T1000 (cell line): ENCODE measurements at places on chromosomes 7 and 10.

GRCh38 chr7:117412390-117412789 is 14.9 kb downstream of the ASZ1 start:
- DNase-seq: no peak

- DNase-seq: no peak
Observed at GRCh38 chr7:104529567-104529966, 201.2 kb downstream of the LHFPL3 start.

DNA sequence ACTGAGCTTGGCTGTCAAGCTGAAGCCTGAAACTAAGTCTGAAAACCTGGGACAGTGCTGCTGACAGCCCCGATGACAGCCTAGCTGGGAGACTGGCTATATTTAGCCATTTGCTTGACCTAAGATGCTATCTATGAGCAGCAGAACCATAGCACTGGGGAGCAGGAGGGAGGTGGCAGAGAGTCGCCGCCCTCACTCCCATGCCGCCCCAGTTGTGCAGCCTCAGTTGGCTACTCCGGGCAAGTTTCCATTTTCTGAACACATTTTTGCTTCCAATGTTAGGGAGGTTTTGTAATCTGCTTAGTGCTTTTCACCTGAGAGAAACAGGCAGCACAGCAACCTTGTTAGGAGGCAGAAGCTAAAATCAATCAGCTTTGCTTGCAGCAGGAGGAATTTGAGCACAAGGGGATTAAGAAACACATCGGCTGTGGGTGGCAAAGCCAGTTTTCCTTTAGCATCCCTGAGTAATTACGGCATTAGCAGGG is 20.4 kb upstream of the C10orf71 start:
- DNase-seq: no peak

DNA sequence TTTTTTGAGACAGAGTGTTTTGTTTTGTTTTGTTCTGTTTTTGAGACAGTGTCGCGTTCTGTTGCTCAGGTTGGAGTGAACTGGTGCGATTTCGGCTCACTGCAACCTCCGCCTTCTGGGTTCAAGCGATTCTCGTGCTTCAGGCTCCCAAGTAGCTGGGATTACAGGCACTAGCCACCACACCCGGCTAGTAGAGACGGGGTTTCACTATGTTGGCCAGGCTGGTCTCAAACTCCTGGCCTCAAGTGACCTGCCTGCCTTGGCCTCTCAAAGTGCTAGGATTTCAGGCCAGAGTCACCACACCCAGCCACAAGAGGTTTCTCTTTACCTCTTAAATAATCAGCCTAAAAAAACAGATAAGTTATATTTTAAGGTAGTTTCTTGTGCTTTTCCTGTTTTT is 8.7 kb upstream of the ARHGAP12 start:
- no peak for DNase-seq

- DNase-seq: no peak
Observed at GRCh38 chr10:48821111-48821510, 118.5 kb downstream of the LRRC18 start.

DNA sequence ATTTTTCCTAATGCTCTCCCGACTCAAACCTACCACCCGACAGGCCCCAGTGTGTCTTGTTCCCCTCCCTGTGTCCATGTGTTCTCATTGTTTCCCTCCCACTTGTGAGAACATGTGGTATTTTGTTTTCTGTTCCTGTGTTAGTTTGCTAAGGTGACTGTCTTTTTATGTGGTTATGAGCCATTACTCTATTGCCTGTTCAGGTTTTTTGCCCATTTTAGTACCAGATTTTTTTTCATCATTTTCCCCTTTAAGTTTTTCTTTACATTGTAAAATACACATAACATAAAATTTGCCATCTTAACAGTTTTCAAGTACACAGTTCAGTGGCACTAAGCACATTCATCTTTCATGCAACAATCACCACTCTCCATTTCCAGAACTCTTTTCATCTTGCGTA is 133.5 kb downstream of the GPR158 start:
- no peak for DNase-seq

DNA sequence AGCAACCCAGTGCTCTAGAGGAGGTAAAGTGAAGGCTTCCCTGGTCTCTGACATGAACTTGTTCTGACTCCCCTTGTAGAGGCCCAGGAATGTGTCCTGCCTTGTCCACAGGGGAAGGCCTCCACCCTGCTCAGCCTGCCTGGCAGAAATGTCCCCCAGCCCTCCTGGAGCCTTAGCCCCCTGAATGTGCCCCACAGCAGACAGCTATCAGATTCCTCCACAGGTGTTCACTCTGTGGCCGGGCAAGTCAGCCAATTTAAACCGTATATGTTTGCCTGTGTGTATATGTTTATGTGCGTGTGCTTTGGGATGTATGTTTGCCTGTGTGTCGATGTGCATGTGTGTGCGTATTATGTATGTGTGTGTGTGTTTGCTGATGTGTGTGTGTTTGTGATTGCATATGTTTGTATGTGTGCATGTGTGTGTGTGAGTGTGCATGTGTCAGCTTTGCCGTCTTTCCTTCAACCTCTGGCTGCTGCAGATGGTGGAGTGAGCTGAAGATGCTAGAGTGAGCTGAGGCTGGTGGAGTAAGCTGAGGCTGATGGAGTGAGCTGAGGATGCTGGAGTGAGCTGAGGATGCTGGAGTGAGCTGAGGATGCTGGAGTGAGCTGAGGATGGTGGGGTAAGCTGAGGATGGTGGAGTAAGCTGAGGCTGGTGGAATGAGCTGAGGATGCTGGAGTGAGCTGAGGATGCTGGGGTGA is 68.9 kb upstream of the ANTXRL start:
- DNase-seq: no peak

DNA sequence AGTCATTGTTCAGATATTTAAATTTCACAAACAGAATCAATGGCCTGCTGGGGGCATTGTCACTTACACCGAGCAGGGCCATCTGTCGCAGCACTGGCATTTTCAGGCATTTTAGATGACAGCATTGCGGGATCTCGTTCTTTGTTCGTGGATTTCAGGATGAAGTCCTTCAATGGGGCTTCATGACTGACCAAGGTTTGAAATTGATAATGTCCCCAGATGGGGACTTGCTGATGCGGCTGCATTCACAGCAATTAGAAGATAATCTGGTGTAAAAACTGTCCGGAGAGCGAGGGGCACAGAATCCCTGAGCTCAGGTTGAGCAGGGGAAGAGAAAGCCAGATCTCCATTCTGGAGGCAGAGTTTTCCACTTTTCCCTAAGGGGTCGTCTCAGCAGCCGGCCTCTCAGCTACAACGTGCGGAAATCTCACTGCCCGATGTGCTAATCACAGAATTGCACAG is 1.9 kb upstream of the C7orf33 start:
- no peak for DNase-seq

GRCh38 chr7:137545059-137545716 is 201.7 kb upstream of the PTN start:
- no peak for DNase-seq

GRCh38 chr10:89213191-89213808 is 6.2 kb upstream of the CH25H start:
- no peak for DNase-seq

DNA sequence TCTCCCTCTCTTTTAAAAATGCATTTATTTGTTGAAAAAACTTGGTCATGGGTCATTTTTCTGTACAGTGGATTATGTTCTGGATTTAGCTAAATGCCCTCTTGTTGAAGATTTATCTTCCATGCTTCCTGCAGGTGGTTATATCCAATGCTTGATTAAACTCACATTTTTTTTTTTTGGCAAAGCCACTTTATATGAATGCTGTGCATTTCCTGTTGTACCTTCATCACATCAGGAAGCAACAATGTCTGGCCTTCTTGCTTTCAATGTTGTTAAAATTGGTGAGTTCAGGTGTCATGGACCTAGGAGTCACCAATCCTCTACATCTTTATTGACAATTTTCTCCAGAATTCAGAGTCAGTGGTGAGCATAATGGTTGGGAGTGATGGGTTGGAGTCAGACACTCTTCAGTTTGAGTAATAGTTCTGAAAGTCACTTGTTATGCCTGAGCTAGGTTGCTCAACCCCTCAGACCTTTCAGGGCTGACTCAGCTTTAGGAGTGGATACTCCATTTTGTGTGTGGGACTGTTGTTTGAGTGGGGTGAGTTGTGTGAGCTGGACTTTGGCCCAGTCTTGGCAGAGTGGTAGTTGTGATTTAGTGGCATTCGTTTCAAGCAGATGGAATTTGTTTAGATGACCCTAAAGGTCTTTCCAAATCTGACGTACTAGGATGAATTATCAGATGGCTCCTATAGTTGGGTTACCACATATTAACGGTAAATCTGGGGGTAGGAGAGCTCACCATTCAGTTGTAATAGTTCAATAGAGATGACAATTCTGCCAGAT is 213.5 kb upstream of the ZNF32 start:
- peak; percentile 18 for DNase-seq

DNA sequence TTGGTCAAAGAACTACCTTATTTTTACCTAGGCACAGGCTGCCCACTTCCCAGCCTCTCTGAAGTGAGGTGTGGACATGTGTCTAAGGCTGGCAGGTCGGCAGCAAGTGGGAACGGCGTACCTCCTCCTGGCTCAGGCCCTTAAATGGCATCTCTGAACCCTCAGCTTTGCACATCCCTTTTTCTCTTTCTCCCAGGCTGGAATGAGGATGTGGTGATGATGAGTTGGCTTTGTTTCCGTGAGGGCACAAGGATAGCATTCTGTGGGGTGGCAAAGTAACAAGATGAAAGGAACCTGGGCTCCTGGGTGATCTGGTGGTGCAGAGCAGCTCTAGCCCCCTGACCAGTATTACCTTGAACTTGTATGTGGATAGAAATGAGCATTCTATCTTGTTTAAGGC is 196.8 kb downstream of the REEP3 start:
- DNase-seq: no peak

DNA sequence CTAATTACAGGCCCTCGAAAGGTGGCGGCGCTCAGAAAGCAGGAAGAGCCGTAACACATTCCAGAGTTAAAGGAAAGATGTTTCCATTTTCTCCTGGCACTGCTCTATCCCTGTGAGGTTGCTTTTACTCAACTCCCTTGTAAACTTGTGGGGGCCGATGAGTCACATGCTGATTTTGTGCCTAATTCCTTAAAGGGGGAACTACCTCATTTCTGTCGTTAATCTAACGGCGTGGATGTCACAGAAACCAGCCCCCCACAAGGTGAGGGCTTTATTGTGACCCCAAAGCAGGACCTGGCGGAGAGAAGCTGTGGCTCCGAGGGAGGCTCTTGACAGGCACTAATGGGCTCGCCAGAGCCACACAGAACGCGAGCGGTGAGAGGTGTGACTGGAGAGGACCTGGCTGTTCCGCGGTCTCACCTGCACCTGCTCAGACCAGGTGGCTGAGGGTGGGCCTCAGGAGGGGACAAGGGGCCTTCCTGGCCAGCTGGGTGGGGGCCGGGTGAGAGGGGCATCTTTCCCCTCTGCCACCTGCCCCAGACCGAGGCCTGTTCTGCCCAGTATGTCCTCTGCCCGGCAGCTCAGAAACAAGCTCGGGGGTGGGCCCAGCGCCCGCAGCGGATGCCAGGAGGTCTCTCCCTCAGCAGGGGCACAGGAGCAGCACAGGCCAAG is 50.9 kb downstream of the CALML3 start:
- DNase-seq: peak; percentile 18

DNA sequence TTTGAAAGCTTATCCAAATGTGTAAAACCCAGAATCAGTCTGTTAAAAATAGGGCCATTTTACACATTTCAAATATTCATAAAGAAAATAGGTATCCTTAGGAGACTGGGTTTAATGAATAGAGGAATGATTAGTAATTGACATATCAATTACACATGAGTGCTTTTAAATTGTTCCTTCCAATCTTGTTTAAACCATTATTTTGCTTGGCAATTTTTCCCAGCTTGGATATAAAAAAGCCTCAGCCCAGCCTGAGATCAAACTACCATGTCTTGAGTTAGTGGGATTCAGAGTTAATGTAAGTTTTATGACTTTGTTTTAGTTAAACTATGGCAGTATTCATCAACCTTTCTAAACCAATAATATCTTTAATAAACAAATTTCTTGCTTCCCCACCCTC is 28.3 kb downstream of the PARP12 start:
- DNase-seq: no peak

GRCh38 chr10:112374724-112375541 is 1.0 kb downstream of the ACSL5 start:
- DNase-seq: no peak

GRCh38 chr10:86450806-86451603 is 70.6 kb downstream of the WAPL start:
- DNase-seq: no peak

- DNase-seq: peak; percentile 7
Observed at GRCh38 chr10:113539789-113540188, 13.1 kb upstream of the HABP2 start.

GRCh38 chr7:63042730-63043511 is 955.7 kb upstream of the ZNF722 start:
- no peak for DNase-seq

DNA sequence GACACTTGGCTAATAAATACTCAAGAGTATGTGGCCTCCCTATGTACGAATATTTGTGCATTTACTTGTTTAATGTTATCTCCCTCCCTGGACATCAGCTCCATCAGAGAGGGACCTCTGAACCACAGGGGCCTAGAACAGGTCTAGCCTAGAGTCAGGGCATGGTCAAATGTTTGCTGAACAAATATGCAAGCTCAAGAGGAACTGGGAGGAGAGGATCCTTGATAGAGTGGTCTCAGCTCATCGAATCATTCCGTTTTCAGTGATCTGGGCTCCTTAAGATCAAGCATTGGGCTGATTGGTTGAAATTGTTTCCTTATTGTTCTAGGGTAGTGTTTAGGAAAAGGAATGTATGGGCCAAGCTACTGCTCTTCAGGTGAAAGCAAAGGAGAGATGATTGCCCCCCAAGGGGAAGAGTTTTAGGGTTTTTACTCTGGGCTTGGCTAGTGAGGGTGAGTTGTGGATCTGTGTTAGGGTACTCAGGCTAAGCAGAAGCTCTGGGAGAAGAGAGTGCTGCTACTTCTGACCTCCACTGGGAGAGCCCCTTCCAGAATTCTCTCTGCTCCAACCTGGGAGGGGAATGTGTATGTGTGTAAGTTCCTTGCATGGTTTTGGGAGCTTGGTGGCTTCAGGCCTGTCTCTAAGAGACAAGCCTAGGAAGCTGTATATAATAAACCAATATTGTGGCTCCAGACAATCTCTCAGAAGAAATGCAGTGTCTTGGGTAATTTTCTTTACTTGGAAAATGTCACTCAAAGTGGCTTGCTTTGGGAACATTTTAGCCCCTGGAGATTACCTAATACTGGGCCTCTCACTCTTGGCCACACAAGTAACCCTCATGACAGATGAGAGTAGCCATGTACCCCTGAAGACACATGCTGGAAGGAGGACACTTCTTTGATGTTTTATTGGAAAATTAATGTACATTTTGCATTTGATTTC is 110.0 kb downstream of the EMX2 start:
- no peak for DNase-seq

- no peak for DNase-seq
Observed at GRCh38 chr7:70836279-70836678, 295.7 kb upstream of the GALNT17 start.

- DNase-seq: no peak
Observed at GRCh38 chr7:83494683-83495082, 154.3 kb downstream of the SEMA3E start.

GRCh38 chr10:29430101-29430500 is 141.2 kb downstream of the LYZL1 start:
- no peak for DNase-seq

DNA sequence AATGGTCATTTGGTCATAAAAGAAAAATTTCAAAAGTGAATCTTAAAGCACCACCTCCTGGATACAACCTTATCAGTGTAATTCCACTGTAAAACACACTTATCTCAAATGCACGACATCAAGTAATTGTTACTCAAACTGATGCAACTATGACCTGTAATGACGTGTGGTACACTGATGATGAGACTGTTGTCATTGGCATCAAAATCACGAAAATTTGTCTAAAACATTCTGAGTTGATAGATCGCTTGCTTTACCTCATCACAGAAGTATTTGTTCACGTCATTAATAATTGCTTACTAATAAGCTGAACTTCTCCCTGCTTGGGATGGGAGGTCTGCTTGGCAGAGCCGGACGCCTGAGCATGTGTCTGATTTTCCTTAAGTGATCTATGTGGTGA is 221.8 kb upstream of the KLF6 start:
- DNase-seq: no peak
